Stimulated activated CD8-positive, alpha-beta memory T cell treated with anti-CD3 and anti-CD28 coated beads, Interleukin-15, amount 100 ng/mL, for 4 hours (primary cell): ENCODE measurements at places on chromosomes 16 and 17.

DNA sequence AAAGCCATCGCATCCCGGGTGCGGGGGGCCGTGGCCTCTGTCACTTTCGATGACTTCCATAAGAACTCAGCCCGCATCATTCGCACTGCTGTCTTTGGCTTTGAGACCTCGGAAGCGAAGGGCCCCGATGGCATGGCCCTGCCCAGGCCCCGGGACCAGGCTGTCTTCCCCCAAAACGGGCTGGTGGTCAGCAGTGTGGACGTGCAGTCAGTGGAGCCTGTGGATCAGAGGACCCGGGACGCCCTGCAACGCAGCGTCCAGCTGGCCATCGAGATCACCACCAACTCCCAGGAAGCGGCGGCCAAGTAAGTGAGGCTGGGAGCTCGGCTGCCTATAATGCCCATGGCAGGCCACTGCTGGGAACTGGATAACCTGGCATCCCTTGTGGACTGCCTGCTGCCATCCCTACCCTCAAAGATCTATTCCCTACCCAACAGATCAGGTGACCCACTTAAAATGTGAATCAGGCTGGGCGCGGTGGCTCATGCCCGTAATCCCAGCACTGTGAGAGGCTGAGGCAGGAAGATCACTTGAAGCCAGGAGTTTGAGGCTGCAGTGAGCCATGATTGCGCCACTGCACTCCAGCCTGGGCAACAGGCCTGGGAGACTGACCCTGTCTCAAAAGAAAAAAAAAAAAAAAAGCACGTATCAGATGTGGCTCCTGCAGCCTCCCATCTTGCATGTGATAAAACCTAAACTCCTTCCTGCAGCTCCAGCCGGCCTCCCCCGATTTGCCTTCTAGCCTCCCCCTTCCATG, 18.3 kb downstream of the CDIPT start:
- DNase-seq: no peak

- no peak for DNase-seq
These were observed 261.8 kb upstream of the KIF2B start for GRCh38 chr17:53560953-53561352.

DNA sequence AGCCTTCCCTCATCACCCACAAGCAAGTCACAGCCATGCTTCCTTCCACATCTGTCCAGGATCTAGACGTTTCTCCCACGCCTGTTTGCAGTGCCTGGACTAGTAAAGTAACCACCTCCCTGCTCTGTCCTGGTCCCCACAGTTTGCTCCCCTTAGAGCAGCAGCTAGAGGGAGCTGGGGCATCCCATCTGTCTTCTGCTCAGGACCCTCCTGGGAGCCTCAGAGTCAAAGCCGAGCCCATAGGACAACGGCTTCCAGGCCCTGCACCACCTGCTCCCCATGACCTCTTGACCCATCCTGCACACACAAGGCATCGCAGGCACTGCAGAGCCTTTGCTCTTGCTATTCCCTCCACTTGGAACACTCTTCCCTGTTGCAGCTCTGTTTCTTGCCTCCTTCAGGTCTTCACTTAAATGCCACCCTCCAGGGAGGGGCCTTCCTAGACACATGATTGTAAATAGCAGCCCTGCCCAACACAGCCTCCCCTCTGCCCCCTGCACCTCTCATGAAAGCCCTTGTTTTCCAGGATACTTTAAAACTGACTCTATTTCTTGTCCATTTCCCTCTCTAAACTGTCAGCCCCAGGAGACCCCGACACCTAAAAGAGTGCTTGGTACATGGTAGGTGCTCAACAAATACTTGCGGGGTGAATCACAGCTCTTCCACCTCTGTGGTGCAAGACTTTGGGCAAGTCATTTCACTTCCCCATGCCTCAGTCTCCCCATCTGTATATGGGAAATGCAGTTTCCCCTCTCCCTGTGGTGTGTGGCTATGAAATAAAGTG, 3.1 kb downstream of the NATD1 start:
- no peak for DNase-seq

DNA sequence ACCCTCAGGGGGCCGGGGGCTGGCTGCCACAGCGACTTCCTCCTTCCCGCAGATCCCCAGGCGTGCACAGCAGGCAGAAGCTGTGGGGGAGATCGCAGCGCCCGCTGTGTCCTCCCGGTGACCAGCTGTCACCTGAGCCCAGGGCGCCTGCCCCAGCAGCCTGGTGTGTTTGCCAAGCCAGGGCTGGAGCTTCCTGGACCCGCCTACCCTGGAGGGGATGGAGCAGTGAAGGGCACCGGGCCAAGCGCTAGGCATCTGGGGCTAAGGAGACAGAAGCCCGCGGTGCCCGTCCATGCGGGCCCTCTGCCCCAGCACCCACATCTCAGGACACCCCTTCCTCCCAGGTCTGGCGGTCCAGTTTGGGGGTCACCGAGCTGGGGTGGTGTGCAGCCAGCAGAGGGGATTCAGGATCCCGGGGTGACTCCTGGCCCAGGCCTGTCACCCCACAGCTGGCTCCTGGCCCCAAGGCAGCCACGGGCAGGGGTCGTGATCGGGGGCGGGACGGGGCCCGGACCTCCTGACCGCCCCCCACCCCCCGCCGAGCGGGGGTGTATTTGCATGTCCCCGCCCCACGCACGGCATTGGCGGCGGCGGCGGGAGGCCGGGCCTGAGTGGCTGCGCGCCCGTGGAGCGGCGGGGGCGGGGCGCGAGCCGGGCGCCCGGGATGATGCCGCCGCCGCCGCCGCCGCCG, at the start of gene RAB26:
Gene RAB26, plus strand, starts transcription at position 645 of the 691 bp plus-strand sequence. CDS start 159 bp downstream, outside the sequence.
- no peak for DNase-seq

DNA sequence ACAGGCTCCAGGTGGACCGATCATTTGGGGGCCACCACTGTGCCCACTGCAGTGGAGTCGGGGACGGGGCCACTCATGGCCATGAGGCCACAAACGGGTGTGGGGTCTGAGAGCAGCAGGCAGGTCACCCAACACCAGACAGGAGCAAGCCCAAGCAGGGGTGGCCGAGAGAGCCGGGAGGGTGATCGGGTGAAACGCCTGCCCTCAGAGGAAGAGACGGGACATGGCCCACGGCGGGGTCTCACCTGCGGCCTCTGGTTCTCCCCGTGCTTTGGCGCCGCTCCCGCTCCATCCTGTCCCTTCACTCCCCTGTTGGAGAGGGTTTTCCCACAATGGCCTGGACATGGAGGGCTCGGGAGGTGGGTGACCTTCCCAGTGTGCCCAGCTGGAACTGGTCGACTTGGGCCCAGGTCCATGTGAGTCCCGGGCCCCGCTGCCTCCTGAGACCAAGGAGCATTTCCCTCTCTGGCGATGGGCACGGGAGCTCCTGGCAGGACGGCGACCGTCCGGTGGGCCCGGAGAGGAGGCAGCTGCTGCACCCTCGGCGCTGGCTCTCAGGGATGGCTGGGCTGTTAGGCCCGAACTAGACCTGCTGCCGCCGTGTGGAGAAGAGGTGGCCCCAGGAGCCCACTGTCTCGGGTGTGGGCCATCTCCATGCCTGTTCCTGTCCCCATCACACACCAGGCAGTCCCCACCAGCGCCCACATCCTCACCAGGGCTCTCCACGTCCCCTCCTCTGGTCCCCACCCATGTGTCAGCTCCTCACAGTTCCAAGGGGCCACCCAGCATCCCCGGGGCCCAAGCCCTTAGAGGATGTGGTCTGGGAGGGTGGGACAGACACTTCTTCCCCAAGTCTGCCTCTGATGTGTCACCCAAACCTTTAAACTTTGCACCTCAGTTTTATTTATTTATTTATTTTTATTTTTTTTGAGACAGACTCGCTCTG, 13.4 kb upstream of the BAHCC1 start:
- no peak for DNase-seq

- no peak for DNase-seq
These were observed 53.6 kb downstream of the NUP88 start for GRCh38 chr17:5365831-5366230.

DNA sequence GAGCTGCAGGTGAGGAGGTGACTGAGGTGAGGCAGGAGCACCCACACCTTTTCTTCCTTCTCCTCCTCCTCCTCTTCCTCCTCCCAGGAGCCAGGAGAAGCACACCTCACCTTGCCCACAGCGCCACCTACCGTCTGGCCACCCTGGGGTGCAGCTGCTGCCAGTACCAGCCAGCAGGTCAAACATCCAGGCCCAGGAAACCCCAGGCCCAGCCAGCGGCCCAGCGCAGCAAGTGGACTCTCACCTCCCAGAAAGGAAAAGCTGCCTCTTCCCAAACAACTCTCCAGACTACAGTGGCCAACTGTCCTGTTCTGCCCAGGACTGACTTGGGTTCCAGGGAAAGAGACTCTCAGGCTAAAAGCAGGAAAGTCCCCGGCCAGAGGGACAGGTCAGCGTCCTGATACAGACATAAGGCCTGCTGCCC, 22.7 kb downstream of the PEMT start:
- peak; percentile 5 for DNase-seq

- no peak for DNase-seq
These were observed 10.5 kb downstream of the LPO start for GRCh38 chr17:58248955-58249269.

GRCh38 chr16:23575834-23576233, 18.3 kb downstream of the UBFD1 start:
- DNase-seq: no peak

GRCh38 chr17:48471817-48472410, 41.9 kb upstream of the SKAP1 start:
- DNase-seq: no peak

- DNase-seq: no peak
These were observed 218 bp downstream of the TNRC6C start for GRCh38 chr17:77958716-77959125.

DNA sequence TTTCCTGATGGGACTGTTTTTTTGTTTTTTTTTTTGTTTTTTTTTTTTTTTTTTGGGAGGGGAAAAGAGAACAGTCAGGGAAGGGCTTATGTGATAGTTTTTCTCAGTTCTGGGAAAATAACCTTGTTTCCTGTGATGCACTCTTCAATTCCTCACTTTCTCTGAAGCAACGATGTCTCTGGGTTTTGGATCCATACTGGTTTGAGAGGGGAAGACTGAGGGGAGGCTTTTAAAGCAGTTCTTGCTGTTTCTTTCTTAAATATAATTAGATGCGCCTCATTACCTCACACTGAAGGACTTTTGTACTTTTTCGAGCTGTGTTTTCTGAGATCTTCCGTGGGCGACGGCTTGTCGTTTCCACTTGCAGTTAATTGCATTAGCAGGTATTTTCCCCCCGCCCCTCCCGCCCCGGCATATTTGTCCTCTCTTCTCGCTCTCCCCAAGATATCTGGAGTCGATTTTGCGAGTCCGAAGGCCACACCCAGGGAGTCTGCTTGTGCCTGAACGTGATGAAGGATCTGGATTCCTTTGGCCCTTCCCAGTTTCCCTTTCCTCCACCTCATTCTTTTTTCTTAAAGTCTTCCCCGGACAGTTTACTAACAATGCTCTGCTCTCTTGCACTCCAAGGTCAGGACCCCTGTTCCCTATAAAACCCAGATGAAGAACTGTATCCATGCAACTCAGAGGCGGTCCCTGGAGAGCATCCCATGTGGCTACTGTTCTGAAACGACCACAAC, 125.2 kb upstream of the ZFHX3 start:
- DNase-seq: no peak
